ENCODE measurements at places on chromosomes 12 and 14.

DNA sequence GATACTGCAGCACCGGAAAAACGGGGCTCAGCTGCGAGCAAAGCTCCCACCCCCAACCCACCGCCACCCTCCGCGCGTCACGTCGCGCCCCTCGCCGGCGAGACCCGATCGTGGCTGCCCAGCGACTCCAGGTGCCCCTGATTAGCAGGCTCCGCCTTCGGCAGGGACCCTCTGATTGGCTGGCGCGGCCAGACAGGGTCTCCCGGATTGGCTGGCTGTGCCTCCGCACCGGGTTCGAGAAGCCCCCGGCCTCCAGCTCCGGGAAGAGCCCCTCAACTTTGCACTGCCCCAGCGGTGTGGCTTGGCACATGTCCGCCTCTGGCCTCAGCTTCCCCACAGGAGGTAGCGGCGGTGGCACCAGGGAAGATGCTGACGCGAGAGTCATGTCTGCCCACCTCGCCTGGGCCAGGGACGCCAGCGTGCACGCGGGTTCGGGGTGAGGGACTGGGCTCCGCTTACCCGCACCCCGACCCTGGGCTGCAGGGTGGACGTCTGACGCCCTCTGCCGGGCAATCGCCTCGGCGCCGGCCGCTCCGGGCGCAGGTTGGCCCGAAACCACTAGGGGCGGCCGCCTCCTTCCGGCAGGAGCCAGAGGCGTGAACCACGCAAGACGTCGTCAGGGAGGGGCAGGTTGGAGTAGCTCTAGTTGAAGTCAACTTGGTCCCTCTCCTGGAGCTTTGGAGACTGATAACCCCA is 498 bp upstream of the RHOF start:
- peak; percentile 79 for DNase-seq

GRCh38 chr14:24246765-24247212 is 4.4 kb upstream of the TINF2 start:
- DNase-seq, result no peak

DNA sequence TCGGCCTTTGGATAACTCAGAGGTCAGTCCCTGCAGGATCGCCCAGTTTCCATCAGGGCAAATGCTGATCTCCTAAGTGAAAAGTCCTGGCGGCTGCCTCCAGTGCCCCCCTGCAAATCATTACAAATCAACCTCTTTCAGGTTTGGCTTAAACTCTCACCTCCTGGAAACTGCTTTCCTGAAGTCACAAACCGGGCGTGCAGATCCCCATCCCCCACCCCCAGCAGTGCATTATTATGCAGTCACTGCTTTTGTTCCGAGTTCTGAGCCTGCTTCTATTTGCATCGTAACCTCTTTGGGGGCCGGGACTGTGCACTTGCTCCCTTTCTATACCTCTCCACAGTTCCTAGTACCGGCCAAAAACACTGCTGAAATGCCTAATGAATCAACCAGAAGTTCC is at the start of gene USP44:
USP44 (minus strand) TSS at position 172 of the 400 bp plus-strand sequence. CDS start 17,220 bp downstream, outside the sequence.
- no peak for DNase-seq

DNA sequence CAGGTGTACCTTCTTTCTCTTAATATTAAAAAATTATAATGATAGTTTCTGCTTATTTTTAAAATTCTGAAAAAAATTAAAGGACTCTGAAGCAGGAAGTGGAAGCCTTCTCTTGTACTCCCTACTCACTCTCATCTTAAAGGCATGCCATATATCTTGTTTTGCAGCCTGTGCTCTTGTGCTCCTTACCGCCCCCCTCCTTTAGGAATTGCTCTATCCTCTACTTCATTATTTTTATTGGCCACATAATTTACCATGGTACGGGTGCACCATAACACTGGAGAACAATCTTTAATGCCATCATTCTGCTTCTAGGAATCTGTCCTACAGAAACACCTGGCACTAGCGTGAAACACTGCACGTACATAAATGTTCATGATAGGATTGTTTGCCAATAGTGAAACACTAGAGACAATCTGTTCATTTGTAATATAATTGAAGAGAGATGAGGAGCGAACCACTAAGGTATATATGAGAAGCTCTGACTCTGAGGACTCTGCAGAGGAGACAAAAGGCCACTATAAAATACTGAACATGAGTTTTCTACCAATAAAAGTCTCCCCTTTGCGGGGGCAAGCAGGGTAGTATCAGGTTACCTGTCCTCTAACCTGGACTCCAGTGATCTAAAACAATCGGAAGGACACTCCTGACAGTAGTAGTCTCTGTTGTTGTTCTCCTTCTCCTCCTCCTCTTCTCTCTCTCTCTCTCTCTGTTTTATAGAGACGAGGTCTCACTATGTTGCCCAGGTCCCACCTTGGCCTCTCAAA is 6.3 kb upstream of the NYNRIN start:
- no peak for DNase-seq

- DNase-seq, result no peak
These were observed 52.3 kb upstream of the ATP2A2 start for GRCh38 chr12:110228756-110229155.

Measured in GM12864 (cell line).